ENCODE measurements at places on chromosomes 13 and 19.

- peak; percentile 71 for DNase-seq
Observed at GRCh38 chr19:56080669-56081401, 40.3 kb downstream of the ZNF787 start.

- DNase-seq = no peak
Observed at GRCh38 chr13:25630329-25630900, 258.6 kb downstream of the ATP8A2 start.

DNA sequence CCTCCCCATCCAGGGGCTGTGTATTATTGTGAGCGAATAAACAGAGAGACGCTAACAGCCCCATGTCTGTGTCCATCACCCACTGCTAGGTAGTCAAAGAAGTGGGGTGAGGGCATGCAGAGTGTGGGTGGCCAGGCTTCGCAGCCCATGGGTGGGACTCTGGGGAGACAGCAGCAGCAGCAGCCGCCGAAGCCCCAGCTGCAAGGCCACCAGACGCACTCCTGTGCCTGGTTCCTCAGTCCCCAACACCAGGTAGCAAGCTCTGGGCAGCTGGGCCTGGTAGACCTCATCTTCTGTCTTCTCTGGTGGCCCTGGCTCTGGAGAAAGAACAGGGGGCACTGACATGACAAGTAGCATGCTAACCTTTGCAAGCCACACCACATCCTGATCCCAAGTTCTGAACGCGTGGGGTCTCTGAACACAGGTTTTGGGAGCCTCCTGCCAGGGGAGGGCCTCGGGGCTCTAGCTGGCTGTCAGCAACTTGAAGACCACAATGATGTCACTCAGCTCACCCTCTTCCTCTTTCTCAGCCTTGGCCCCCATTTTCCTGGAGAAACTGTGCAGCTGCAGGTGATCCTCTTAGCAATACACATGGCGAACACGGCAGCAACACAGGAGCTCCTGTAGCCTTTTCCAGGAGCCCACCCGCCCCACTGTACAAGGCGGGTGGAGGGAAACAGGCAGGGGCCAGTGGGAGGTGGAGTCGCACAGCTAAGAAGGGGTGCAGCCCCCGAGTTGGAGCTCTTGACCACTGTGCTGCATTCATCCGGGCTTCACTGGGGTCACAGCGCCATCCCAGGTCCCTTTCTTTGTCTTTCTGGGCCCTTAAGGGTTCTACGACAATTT, 5.8 kb downstream of the FUZ start:
- DNase-seq = no peak

DNA sequence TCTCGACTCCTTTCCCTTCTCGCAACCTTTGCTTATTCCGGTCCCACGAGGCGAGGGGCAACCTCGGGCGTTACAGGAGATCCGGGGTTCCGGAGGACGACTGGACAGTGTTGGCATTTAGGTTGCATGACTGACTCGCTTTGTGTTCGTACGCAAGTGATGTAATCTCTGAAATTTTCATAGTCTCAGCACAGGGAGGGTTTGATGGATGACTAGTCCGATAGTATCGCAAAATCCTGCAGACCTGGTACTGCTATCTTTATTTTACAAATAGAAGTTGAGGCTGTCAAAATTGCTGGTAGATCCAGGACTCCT, 342 bp downstream of the DDX49 start:
- no peak for DNase-seq

DNA sequence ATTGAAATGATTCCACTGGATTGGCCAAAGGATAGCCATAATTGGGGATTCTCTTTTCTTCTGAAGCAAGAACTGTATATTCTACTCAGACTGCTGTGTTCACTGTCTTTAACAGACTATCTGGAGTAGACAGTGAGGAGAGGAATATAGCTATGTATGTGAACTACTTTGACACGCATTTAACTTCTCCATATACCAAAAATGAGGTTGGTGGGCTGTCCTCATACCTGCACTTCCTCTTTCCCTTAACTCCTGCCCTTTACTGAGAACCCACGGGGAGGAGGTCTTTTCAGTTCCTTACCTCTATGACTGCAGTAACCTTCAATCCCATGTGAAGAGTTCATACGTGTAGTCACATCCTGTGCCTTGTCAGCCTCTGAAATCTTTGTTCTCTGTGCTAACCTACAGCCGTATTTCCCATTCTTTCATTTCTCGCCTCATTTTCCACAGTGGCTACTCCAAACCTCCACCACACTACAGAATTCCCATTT, 305.8 kb downstream of the MTUS2 start:
- no peak for DNase-seq

- DNase-seq = no peak
Observed at GRCh38 chr13:45592758-45593157, 22.8 kb downstream of the ERICH6B start.

Measured in activated CD4-positive, alpha-beta T cell treated with anti-CD3 and anti-CD28 coated beads, Interleukin-2, amount 50 U/mL, for 1 hour (primary cell).